ENCODE measurements at places on chromosomes 4 and X.

GRCh38 chr4:38531141-38531727, 132.8 kb upstream of the KLF3 start:
- DNase-seq, result no peak

- DNase-seq, result no peak
Observed at GRCh38 chr4:130738233-130738632, 1642.3 kb downstream of the C4orf33 start.

- no peak for DNase-seq
Observed at GRCh38 chr4:87677731-87678130, 27.7 kb downstream of the DMP1 start.

GRCh38 chr4:11866391-11866790, 437.7 kb upstream of the HS3ST1 start:
- DNase-seq, result no peak

DNA sequence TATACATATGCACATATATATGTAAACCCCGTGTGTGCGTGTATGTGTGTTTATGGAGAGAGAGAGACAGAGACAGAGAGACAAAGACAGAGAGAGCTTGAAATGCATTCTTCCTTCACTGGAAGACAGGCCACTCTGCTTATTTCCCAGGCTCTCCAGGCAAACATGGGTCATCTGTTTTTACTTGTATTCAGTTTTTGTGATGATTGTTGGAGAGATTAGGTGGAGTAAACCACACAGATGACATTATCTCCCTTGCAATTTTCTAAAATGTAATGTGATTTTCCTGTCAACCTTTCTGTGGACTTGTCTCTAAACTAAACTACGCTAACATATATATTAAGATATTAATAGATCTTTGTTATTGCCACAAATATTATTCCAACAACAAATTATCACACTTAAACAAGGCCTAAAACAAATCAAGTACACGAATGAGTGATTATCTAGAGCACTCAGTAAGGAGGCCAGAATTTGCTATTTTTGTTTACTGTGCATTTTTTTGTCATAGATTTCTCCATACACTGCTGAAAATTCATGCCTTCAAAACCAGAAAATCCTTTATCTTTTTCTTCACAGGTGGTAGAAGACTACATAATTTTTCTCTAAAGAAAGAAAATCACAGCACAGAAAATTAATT, 251.8 kb upstream of the SLIT2 start:
- DNase-seq, result no peak

GRCh38 chr4:121272526-121272925, 108.3 kb downstream of the QRFPR start:
- DNase-seq, result peak; percentile 71

DNA sequence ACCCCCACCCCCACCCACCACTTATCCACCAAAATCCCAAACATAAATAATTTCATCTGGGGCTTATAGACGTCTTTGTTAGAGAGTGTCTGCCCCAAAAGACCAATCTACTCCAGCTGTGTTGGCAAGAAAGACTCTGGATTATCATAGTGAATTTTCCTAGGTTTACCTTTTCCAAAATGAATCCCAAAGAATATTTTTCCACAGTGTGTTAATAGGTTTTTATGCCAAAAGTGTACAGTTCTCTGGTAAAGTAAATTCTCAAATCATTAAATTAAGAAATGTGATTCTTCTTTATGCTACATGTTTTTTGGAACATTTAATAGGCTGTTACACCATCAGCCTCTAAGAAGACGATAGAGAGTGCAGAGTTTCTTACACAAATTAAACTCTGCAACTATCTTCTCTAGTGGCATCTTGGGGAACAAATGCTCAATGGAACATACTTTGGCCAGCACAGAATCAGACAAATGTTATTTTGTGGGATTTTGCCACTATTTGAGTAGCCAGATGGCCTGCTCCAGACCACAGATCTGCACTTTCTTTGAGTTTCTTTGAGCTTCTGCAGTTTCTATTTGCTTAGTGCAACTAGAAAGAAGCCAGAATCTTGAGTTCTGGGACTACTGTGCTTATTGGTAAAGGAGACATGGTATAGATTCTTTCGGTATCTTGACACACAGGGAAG, 206.0 kb downstream of the KIT start:
- no peak for DNase-seq

DNA sequence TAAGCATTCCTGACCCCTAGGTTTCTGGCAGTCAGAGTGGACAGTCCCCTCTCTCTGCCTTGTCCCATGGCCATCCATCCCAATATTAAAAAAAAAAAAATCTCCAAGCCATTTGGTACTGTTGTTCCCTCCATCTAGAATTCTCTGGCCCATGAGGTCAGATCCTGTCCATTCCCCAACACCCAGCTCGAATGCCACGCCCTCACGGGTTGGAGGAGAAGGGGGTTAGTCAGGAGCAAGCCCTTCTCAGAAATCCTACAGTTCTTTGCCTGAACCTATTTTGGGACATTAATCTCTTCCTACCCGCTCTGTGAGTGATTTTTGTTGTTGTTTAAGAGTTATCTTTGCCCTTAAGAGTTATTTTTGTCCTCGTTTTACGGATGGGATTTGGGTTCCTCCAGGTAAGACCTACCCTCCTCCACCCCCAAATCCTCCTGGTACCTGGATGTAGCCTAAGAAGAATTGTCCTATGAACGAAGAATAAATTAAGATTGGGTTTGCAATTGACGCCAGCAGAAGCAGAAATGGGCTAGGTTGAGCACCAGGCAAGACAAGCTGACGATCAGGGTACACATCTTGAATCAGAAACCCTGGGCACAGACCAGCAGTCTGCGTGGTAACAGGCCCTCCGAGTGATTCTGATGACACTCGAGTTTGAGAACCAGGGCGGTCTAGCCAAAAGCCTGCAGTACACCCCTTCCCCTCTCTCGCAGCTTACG, 977 bp downstream of the RNF175 start:
- DNase-seq, result no peak

GRCh38 chr4:141810038-141810711, 173.8 kb downstream of the IL15 start:
- DNase-seq, result peak; percentile 53

DNA sequence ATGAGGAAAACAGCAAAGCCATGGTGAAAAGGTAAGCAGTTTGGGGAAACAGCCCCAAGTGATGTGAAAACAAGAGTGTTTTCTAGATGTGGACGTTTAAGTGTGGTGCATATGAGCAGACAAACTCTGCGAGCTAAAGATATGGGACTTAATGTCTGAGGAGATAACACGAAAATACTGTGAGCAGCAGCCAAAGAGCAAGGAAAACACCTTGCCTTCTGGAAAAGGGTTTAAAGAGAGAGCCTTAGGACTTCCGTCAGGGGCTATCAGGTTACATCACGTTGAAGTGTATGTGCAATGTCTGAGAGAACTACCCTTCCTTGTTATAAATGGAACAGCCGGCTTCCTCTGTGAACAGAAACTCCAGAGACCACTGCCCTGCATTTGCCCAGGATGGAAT, 54.2 kb downstream of the LEF1 start:
- peak; percentile 64 for DNase-seq

DNA sequence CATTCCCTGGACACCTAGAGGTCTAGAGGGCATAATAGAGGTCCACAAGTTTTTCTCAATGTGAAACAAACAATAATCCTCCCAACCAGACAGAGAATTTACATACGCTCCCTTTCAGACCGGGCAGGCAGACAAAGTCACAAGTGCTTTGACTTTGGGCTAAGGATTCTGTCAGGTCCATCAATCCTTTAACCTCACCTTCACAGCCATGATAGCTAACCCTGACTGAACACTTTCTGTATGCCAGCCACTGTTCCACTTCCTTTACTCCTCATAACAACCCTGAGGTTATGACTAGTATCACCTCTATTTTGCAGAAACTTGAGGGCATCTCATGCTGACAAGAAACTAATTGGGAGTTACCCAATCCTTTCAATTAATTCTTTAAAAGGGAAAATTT, 118.8 kb upstream of the AFF2 start:
- DNase-seq, result no peak

GRCh38 chrX:45001048-45001447, 128.1 kb downstream of the KDM6A start:
- no peak for DNase-seq

DNA sequence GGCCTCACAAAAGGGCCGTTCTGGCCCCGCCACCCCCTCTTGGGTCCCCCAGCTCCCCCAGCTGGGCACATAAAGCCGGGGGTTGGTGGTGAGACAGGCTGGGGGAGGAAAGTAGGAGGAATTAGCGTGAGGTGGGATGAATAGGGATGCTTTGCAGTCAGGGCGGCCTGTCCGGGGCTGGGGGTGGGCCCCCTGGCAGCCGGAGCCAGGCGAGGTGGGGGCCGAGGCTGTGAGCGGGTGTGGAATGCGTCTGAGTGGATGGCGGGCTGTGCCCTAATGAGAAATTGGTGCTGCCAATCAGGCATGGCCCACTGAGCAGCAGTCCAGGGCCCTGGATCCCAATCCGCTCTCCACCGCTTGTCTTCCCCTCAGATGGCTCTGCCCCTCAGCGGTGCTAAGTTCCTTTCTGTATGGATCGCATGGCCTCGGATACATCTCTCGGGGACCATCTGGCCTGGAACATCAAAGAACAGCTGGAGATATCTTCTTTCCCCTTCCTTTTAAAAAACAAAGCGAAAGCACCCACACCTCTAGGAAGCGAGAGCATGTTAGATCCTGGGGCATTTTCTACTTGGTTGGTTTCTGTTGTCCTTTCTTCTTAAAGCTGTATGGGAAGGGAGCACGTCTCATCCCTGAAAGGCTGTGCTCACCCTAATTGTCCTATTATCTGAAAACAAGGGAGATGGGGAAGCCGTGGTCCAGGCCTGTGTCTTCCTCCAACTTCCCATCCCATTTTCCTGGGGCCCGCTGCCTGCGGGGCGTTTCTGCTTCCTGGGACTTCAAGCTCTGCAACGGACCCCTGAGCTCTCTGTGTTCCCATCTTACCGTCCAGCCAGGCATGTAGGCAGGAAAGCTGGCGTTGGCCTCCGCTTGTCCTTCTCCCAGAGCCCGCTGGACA, 106.9 kb downstream of the SORCS2 start:
- DNase-seq, result no peak

GRCh38 chr4:113057891-113058290, 8.4 kb downstream of the ANK2 start:
- peak; percentile 54 for DNase-seq

DNA sequence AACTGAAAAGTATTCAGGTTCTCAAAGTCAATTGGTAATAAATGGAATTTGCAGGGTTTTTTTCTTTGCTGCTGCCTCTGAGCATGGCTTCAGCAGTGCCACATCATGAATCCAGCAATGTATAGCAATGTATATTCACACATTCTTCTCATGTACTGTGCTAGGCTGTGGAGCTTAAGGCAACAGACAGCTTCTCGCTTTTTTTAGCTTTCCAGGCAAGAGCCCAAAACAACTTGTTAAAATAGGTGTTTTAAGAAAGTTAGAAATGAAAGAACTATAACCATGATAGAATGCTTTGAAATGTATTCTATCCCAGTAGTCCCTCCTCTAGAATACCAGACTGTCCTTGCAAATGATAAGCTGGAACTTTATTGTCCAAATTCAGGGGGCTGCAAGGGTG, 30.4 kb downstream of the SMIM43 start:
- DNase-seq, result no peak

DNA sequence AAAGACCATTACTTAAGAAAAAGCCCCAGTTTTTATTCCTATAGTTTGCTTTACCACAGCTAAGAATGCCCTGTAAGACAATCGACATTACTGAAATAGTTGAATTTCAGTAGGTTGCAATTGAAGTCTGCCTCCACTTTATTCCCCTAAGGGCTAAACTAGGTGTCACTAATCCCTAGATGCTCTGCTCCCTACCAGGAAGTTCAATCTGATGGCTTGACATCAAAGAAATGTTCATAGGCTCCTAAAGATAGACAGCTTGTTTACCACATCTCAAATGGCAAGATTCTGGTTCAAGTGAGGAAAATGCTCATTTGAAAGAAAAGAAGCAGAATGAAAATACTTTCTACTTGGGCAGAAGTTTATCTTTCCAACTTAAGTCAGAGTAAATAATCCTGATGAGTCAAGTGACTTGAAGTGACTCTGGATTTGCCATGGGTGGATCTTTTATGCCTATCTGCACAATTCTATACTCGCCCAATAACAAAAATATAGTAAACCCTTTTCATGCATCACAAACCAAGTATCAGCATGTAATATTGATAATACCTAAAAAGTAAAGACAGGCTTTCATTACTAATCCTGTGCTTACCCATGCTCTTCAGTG, 117.2 kb downstream of the SH3RF1 start:
- DNase-seq, result no peak

DNA sequence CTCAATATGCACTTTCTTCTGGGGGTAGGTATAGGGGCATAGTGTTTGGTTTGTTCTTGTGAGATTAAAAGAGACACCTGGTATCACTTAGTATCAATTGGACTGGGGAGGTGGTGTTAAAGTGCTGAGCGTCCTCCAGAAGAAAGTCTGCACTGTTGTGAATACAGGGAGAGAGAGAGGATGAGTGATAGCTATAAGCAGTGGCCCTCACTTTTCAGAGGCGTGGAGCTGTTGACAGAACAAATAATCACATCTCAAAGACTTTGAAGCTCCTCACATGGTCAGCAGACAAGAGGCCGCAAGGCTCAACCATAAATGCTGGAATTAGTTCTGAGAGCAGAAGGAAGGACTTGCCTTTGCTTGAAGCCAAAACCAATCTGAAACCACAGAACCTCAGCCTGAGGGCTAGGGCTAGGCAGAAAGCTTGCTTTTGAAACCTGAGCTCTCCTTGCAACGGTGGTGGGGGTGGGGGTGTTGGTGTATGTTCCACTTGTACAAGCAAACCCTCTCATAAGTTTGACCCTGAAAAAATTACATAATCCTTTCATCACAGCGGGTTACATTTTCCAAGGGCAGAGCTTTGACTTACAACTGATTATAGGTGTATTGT, 123.2 kb upstream of the SCML1 start:
- peak; percentile 70 for DNase-seq

DNA sequence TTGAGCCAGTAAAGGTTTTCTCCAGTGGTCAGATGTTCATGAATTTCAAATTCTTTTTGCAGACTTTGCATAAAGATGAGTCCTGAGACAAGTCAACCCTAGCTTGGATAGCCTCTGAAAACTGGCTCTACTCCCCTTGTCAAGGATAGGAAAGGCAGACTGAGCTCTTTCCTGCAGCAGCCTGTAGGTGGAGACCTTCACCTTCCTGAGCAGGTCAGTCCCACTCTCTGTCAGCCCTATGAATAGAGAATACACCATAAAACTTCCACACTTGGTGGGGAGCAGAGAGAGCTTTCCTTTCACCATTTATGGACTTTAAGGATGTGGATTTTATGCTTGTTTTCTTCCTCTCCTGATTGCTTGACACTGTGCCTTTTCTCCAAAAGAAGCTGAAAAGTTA, 41.9 kb downstream of the PCDH19 start:
- peak; percentile 59 for DNase-seq

Data from islet precursor cell (in vitro differentiated cells).